ENCODE measurements at places on chromosomes 16 and 17. TPM values are rescaled to one million over a fixed set of nuclear protein-coding genes. Genes with fewer than 3 reads are reported as not detected.

Gene CES4A
- total RNA-seq: 17.0 TPM

Gene CDK3
- total RNA-seq: 9.0 TPM

Gene CES1
- 3.3 TPM for total RNA-seq

Gene EFCAB5
- 0.63 TPM for total RNA-seq

Gene NEUROD2
- total RNA-seq: not detected

Gene NAGS
- 1.8 TPM for total RNA-seq
